ENCODE measurements at places on chromosomes 2 and 18.

DNA sequence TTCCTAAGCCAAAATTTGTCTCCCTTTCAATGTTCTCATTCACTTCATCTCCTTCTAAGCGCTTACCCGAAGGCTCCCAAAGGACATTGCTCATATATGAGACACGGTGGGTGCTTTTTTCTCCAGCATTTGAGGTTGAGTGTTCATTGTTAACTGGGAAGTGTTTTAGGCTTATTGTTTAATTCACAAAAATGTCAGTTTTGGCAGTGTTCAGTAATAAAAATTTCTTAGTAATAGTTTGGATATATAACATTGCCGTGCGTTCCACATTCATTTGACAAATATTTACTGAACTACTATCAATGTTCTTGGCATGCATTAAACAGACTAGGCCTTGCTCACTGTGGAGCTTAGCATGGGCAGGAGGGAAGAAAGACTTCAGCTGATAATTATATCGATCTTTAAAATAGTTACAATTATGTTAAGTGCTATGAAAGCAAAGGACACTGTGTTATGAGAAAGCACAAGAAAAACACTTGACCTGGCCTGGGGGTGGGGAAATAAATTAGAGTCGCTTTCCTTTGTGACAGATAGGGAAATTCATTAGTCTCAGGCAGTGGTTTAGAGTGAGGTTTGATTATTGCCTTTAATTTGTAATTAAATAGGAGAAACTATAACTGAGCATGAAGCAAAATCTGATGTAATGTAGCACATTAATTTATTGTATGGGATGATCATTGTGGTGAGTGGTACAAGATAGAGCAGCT lies 82.2 kb upstream of the DOCK10 start:
- DNase-seq = no peak

DNA sequence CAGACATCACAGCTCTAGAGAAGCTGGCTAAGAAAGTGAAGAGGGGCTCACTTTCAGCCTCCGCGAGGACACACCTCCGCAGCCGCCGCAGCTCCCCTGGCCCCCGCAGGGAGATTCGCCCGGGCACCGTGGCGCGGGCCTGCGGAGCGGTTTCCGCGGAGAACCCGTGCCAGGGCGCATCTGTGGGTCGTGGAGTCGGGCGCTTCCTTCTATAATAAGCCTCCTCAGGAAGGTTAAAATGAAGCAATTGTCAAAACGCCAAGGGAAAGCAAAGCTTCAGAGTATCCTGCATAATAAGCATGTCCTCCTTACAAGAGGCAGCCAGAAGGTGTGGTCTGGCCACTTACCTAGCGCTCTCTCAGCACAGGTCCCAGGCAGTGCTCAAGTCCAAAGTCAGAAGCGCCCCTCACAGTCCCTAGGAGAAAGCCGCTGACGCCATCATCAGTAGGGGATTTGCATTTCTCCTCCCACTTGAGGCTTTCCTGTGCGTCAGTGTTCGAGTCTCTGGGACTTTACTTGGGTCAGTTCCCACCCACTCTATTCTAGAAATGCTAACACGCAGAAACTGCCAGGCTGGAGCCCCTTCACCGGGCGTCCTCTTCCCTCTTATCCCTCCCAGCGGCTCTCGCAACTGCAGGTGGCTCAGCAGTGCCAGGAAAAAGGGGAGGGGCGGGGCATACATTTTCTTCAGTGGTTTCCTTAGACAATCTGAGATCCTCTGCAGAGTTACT lies at the start of gene STAT4:
Gene STAT4 (minus strand): TSS at position 395 of the 731 bp plus-strand sequence. CDS start 2,791 bp downstream, outside the sequence.
- DNase-seq = no peak

DNA sequence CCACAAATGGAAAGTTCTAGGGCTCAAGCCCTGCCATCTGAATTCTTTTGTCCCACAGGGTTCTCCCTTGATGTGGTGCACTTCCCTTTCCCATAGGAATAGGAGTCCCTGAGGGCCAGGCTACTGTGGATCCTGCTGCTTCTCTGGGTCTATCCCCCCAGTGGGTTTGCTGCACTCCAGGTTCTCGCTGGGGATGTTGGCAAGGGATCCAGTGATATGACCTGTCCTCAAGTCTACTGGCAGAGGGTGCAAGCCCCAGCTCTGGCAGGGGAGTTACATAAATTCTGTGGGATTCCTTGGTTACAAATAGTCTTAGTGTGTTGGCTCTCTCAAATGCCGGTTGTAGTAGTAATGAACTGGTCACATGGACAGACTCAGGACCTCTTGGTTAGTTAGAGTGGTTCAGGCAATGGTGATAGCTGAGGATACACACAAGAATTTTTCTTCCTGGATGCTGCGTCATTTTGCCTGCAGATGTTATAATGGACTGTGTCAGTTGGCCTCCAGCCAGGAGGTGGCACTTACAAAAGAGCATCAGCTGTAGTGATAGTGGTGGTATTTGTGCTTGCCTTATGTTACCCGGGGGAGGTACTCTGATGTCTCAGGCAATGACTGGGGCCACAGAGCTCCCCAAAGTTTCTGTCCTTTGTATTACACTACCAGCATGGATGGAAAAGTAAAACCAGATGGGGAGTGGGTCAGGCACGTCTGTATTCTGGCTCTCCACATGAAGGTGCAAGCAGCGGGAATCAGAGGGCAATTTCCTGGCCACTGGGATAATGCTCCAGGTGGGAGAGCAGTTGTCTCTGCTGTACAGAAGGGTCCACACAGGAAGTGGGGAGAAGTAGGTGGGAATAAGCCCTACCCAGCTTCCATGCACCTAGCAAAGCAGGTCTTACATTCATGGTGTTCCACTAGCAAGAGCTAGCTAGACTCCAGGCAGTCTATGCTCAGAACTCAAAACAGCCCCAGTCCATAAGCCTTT lies 267.9 kb downstream of the SOX11 start:
- no peak for DNase-seq

- DNase-seq = no peak
Measured at GRCh38 chr2:44130441-44130840, 38.2 kb upstream of the PPM1B start.

- DNase-seq = no peak
Measured at GRCh38 chr2:150174056-150174805, 313.2 kb downstream of the RND3 start.

DNA sequence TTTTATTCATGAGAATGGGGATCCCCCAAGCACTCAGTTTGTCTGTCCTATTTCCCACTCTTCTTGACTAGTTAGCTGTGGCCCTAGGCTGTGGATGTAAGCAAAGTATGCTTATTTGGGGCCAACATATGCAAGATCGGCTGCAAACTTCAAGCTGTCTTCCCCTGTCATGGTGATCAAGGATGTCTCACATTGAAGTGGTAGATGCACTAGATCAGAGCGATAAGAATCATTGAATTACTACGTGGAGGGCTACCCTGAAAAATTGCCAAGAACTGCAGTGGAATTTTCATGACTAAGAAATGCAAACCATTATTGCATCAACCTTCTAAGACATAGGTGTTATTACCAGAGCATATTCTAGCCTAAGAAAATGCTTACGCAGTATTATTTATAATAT lies 527.4 kb downstream of the RNF144A start:
- no peak for DNase-seq

- DNase-seq = no peak
Measured at GRCh38 chr2:153403940-153404339, 74.6 kb downstream of the RPRM start.

- no peak for DNase-seq
Measured at GRCh38 chr18:46481847-46482245, 175.2 kb downstream of the LOXHD1 start.

DNA sequence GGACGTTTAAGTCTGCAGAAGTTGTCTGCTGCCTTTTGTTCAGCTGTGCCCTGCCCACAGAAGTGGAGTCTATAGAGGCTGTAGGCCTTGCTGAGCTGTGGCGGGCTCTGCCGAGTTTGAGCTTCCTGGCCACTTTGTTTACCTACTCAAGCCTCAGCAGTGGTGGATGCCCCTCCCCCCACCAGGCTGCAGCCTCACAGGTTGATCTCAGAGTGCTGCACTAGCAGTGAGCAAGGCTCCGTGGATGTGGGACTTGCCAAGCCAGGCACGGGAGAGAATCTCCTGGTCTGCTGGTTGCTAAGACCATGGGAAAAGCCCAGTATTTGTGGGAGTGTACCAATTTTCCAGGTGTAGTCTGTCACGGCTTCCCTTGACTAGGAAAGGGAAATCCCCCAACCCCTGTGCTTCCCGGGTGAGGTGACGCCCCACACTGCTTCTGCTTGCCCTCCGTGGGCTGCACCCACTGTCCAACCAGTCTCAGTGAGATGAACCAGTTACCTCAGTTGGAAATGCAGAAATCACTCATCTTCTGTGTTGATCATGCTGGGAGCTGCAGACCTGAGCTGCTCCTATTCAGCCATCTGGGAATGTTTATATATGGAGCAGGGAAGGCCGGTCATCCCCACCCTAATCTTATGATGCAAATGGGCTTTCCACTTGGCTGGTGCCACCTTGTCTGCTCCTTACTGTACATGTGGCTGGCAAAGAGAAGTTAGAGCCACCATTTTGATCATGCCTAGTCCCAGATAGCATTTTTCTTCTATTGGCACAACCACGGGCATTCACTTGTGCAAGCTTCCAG lies 156.9 kb upstream of the ITGA6 start:
- no peak for DNase-seq

- no peak for DNase-seq
Measured at GRCh38 chr2:79910643-79911042, 393.9 kb downstream of the LRRTM1 start.

- DNase-seq = no peak
Measured at GRCh38 chr2:23388294-23388693, 3.3 kb downstream of the KLHL29 start.

- DNase-seq = no peak
Measured at GRCh38 chr2:129181433-129181832, 798.0 kb upstream of the RAB6C start.

GRCh38 chr18:8301427-8302172 lies 307.6 kb upstream of the RAB12 start:
- no peak for DNase-seq

DNA sequence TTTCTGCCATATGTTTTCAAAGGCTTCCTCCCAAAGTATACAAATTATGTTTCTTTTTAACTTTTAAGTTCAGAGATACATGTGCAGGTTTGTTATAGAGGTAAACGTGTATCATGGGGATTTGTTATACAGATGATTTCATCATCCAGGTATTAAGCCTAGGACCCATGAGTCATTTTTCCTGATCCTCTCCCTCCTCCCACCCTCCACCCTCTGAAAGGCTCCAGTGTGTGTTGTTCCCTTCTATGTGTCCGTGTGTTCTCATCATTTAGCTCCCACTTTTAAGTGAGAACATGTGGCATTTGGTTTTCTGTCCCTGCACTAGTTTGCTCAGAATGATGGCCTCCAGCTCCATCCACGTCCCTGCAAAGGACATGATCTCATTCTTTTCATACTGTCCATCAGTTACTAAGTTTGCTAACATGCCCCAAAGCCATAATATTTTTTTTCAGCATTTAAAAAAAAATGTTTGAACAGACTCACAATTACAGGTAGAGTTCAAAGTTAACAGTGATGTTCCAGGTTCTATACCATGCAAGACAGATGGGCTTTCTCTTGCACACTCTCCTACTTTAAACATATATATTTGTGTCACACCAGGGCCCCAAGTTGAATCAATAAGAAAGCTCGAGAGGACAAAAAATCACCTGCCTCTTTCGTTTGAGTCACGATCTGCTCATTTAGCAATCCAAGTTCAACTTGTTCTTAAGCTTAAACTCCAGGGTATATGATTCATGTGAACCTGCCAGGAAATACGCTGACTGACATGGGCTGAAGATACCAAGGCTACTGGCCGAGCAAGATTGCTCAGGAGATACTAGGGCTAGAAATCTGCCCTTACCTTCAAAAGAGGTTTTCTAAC lies 77.6 kb downstream of the AP1S3 start:
- DNase-seq = no peak

- DNase-seq = no peak
Measured at GRCh38 chr2:69945441-69945840, 16.0 kb downstream of the ASPRV1 start.

DNA sequence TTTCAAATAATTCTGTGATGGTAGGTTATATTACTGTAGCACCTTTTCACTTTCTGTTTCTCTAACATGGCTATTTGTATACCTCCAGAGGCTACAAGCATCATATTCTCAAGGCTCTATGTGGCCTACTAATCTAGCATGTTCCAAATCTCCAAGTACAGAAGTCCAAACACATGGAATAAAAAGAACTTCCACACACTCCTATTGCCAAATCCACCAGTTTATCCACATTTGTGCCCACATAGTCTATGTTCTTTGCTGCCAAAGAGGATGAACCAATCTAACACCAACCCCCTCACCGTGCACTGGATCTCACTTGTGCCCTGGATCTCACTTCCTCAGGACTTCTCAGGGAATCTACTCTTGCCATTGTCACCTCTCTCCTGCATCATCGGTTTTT lies 247.3 kb upstream of the RBBP8 start:
- no peak for DNase-seq

DNA sequence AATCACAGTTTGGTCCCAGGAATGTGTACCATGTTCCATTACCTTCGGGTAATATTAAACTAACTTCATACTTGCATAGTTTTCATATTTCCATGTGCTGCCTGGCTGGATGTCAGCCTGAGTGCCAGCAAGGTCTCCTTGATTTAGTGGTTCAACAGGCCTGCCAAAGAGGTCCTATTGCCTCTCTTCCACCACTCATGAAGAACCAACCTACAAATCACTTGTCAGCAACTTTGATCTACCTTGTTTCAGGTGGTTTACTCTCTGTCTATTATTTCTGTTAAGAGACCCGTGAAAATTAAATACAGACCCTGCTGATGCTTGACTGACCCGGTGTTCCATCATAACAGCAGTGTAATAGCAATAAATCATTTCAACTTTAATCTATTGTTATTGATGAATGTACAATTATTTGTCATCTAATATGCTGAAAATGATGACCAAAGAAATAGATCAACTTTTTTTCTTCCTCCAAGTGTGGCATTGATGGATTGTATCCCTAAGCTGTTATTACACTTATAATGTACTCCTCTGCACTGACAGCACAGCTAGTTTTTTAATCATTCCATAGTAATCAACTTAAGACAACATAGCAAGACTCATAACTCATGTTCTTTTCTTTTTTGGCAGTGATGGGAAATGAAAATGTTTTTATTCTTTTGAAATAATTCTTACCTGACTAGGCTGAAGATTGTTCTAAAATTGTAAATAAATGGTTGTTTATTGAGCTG lies 1220.2 kb upstream of the ACVR2A start:
- no peak for DNase-seq

- peak; percentile 41 for DNase-seq
Measured at GRCh38 chr2:240395896-240396622, 39.4 kb upstream of the GPC1 start.

GRCh38 chr2:160584972-160585494 lies 91.4 kb upstream of the RBMS1 start:
- no peak for DNase-seq

GRCh38 chr18:44693030-44693784 lies 12.5 kb downstream of the SETBP1 start:
- no peak for DNase-seq

DNA sequence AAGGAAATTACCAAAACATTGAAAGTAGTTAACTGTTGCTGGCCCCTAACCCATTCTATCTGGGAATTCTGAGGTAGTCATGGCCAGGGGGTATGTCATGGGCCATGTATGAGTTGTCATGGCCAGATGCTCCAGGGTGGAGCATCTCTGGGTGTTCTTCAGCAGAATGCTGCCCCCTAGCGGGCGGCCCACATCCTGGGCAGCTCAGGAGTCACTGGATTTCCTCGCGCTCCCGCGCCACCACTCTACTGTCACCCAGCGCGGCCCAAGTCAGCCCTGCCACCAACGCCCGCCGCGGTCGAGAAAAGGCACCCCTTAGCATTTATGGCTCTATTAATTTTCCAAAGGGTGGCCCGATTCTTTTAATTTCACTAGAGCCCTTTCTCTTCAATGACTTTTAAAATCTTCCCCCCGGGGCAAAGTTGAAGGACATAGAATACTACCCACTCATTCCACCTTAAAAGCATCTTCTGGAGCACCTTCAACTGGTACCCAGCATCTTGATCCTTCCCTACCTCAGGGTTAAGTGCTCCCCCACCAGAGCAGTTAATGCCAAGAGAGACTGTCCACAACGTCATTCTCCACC lies 41.6 kb downstream of the PKDCC start:
- DNase-seq = peak; percentile 81

Data from ecto neural progenitor cell (in vitro differentiated cells).